ENCODE measurements at places on chromosomes 12 and 14.

GRCh38 chr12:109779382-109779781 lies 53.8 kb downstream of the TRPV4 start:
- no peak for DNase-seq

- no peak for DNase-seq
These were observed 7.6 kb downstream of the TEDC1 start for GRCh38 chr14:105498430-105499255.

GRCh38 chr12:87120440-87120839 lies 864.2 kb upstream of the MGAT4C start:
- DNase-seq = no peak

- DNase-seq = no peak
These were observed 151.1 kb upstream of the HMGA2 start for GRCh38 chr12:65673156-65673690.

- DNase-seq = no peak
These were observed 450.0 kb downstream of the FOXG1 start for GRCh38 chr14:29216268-29217232.

GRCh38 chr12:83018088-83018487 lies 331.4 kb downstream of the TMTC2 start:
- no peak for DNase-seq

- DNase-seq = no peak
These were observed 58.8 kb downstream of the STON2 start for GRCh38 chr14:81341370-81341769.

DNA sequence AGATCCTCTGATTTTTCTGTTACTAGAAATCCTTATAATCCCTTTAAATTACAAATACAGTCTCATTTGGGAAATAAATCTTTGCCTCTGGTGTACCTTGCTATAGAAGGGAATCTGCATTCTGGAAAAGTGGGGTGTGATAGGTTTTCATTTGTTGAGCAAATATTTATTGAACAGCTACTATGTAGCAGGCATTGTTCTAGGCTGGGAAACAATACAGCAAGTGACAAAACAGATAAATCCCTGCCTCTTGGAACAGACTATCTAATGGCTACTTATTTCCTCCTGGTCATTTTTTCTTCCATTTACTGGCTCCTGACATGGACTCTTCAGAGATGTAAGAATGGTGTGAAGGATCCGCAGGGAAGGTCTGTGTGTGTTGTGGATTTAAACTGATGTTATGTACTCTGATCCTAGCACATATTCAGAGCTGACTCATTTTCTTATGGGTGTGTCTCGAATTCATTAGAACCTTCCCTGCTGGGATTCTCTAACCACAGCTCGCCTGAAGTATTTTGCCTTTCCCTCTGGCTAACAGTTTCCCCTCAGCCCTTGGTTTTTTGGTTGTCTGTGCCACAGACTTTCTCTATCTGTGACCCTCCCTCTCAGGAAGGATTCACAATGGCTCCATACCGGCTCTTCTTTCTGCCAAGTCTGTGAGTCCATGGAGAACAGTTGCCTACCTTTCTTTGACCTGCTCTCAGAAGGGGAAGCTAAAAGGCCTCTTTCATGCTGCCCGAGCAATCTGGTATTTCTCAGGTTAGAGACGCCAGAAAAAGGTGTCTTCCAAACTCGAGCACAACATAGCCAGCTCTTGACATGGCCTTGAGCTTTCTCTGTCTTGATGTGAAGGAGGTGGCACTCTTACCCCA lies 53.7 kb downstream of the TMTC2 start:
- DNase-seq = peak; percentile 73

- no peak for DNase-seq
These were observed 140.5 kb downstream of the ZFP36L1 start for GRCh38 chr14:68652433-68652690.

DNA sequence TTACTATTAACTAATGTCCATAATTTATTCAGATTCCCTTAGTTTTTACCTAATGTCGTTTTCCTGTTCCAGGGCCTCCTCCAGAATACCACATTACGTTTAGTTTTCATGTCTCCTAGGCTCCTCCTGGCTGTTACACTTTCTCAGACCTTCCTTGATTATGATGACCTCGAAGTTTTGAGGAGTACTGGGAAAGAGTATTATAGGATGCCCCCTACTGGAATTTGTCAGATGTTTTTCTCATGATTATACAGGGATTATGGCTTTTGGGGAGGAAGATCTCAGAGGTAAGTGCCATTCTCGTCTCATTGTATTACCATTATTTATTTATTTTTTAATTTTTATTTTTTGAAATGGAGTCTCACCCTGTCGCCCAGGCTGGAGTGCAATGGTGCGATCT lies 17.7 kb upstream of the C1S start:
- DNase-seq = peak; percentile 53

DNA sequence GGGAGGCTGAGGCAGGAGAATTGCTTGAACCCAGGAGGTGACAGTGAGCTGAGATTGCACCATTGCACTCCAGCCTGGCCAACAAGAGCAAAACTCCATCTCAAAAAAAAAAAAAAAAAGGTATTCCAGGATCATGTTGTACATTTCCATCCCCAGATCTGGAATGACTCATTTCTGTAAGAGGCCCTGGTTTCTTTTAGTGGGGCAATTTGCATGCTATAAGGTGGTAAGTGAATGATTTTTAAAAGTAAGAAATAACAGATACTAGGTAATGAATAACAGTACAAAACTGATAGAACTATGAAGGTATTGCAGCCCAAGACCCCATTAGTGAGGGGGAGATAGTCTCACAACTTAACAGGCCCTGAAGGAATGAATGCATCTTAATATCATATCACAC lies 17.7 kb upstream of the ADCK1 start:
- DNase-seq = no peak

- peak; percentile 78 for DNase-seq
These were observed 43.1 kb downstream of the LLPH start for GRCh38 chr12:66087365-66087943.

DNA sequence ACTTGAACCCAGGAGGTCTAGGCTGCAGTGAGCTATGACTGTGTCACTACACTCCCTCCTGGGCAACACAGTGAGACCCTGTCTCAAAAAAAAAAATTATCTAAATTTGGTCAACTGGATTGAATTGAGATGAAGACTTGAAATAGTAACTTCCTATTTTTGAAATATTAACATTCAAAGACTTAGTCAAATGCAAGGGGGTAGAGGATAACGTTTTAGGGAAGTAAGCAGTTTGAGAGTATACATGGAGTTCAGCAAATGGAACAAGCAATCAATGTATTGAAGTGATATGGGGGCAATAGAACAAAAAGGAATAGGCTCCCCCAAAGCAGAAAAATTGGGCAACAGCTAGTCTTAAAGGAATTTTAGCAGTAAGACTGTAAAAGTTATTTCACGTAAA lies 4.6 kb upstream of the MFAP5 start:
- DNase-seq = no peak

- peak; percentile 23 for DNase-seq
These were observed 58.5 kb downstream of the GPR135 start for GRCh38 chr14:59406454-59407245.

GRCh38 chr14:59511916-59512575 lies 27.7 kb downstream of the JKAMP start:
- no peak for DNase-seq

DNA sequence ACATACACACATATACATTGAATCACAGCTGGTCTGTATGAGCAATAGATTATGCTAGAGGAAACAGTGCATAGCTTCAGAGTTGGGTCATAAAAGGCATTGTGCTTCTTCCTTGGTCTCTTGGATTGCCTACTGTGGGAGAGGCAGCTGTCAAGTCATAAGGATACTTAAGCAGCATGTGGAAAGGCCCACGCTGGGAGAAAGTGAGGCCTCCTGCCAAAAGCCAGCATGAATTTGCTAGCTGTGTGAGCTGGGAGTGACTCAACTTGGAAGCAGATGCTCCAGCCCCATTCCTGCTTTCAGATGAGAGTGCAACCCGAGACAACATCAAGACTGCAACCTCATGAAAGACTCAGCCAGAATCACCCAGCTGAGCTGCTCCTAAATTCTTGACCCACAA lies 311.9 kb upstream of the TBX3 start:
- DNase-seq = peak; percentile 45

GRCh38 chr12:9361879-9362326 lies 153.7 kb upstream of the PZP start:
- no peak for DNase-seq

DNA sequence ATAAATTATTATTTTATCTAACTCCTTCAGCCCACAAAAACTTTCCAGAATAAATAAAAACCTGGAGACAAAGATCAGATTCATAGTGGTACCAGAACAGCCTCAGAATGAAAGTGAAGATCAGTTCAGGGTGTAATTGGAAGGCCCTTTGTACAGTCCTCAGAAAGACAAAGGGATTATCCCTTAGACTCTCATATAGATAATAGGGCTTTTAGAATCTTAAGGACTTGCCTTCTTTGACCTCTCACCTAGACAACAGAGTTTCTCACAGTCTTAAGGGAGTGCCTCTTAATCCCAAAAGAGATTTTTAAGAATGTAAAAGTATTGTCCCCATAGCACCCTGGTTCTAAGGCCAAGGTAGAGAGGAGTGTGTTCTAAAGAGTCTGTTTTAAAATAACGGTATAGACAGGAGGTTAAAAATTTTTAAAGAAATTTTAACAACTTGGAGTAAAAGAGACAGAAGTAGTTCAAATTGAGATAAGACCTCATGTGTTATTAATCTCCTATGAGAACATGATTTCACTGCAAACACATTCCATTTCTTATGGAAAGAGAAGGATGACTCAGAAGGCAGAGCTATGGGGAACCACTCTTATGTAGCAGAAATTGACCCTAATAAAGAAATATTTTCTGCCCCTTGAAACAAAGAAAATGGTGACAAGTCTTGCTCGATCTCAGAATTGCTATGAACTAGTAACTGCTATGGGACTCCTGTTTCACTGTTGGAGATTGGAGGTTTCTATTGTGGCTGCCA lies 24.2 kb upstream of the NOVA1 start:
- no peak for DNase-seq

GRCh38 chr14:39268393-39268792 lies 34.7 kb downstream of the MIA2 start:
- no peak for DNase-seq

DNA sequence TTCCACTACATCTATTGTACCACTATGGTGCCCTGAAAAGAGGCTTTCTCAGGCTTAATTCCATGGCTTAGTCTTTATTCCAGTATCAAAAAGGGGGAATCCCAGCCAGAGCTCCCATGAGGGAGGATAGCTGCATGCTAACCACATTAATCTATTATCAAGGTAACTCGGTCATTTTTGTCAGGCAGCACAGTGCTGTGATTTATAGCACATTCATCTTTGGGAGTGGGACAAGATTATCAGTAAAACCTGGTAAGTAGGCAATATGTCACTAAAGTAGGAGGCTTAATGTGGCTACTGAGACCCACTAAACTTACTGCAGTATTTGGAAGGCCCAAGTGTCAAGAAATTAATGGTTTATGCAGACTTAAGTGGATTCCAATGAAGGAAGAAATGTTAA lies 58.9 kb downstream of the DAD1 start:
- DNase-seq = no peak

GRCh38 chr14:55103005-55103640 lies 25.9 kb upstream of the LGALS3 start:
- DNase-seq = peak; percentile 98

- no peak for DNase-seq
These were observed 4.9 kb downstream of the RHOJ start for GRCh38 chr14:63209160-63209559.

- DNase-seq = no peak
These were observed 40.9 kb downstream of the SLC4A8 start for GRCh38 chr12:51465491-51465890.

GRCh38 chr12:132407451-132407961 lies 78.1 kb upstream of the GALNT9 start:
- DNase-seq = no peak

GRCh38 chr12:4962539-4963486 lies 53.1 kb downstream of the KCNA1 start:
- DNase-seq = peak; percentile 62

DNA sequence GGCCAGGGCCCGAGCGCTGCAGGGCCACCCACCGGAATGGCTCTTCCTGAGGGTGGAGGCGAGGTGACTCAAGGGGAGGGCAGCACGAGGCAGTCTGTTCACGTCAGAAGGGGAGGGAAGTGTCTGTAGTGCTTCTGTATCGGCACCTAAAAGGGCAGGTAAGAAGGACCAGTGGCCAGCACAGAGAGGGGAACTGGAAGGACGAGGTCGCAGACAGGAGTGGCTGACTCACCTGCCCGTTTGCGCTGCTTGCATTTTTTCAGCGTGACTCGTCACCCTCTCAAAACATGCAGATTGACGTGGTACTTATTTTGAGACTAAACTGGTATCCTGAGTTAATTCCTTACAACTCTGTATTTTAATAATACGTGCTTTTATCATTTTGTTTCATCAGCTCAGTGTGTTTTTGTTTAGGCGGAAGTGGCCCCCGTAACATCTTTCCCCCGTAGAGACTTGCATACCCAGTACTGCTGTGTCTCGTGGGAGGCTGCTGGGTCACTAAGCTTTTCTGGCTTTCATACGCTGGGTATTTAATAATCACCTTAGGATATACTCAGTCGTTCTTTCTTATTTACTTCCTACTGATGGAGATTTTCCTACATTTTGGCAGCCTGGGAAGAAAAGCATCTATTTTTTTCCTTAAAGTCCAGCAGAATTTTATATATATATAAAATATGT lies 26.4 kb downstream of the SFSWAP start:
- peak; percentile 55 for DNase-seq

DNA sequence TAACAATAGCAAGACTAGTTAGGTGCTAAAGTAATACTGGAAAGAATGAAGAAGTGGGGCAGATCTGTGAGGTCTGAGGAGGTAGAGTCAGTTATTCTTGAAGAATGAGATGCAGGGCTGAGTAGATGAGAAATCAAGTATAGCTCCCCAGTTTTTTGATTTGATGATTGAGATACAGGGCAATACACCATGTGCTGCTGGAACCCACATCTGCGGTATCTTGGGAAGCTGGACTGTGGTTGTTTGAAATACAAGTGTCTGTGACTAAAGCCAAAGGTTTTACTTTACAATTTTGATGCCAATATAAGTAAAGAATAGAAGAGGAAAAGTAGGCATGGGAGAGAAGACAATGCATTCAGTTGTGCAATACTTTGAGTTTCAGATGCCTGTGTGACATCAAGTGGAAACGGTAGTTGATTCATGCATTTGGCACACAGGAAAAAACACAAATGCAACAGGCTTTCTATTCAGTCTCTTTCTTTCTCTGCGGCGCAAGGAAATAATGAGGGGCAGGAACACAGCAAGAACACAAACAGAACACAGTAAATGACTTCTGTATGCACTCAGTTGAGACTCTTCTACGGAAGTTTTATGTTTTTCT lies 190.2 kb upstream of the SLC38A2 start:
- peak; percentile 96 for DNase-seq

DNA sequence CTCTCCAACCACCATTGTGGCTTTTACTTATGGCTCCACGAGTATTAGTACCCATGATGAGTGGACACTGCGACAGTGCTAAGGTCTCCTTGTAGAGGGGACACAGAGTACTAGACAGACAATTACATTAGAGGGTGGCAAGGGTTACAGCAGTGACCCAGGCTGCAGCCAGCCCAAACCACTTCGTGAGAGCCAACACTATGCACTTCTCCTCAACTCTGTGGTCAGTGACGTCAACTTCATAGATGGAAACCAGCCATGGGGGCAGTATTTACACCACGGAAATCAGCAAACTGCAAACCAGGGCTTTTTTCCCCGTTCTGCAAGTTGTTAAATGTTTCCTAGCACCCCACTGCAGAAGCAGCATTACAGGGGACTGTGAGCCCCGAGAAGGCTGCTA lies 61.6 kb upstream of the ZFP36L1 start:
- no peak for DNase-seq
